Vagina (tissue), 2 donors: ENCODE measurements at places on chromosomes 13 and 19.

GRCh38 chr19:15197275-15197941, 3.4 kb downstream of the NOTCH3 start:
- peak overlapping the region; percentile 84 for H3K27ac ChIP-seq
- no peaks in the 10 kb centered on the region for H3K36me3 ChIP-seq
- peak overlapping the region; percentile 16 for H3K4me3 ChIP-seq

GRCh38 chr13:49690133-49690994, 922 bp downstream of the EBPL start:
- H3K4me3 ChIP-seq = peak overlapping the region; percentile 86
- H3K4me1 ChIP-seq = peaks cover 52% of the 10 kb centered on the region
- H3K27me3 ChIP-seq = no peaks in the 10 kb centered on the region
- DNase-seq = no peak
- peak overlapping the region; percentile 79 for H3K27ac ChIP-seq

DNA sequence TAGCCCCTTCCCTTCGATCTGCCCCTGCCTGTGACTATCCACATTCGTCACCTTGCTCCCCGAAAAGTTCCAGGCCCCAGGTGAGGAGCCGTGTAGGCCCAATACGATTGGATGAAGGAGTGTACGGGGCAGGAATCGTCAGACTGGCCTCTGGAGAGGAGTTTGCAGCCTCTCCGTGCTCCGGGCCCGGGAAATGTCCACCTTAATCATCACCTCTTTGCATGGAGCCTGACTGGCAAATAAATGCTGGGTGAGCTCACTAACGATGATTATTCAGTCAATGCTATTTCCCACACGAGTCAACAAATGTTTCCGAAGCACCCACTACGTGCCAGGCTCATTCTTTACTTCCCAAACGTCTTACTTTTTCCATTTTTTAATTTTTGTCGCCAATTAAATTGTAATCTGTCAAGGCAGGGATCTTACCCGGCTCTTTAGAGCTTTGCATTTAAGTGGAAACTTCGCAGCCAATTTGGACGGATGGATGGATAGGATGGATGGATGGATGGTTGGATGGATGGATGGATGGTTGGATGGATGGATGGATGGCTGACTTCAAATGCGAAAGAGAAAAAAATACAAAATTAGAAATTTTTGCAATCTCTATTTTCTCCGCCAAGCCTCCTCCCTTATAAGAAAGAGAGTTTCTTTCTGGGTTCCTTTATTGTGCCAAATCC, 45.8 kb downstream of the TGDS start:
- peaks cover 9% of the 10 kb centered on the region for H3K4me1 ChIP-seq
- H3K27me3 ChIP-seq = no peaks in the 10 kb centered on the region
- peak overlapping the region; percentile 91 for H3K27ac ChIP-seq
- no peak for DNase-seq
- H3K4me3 ChIP-seq = peak overlapping the region; percentile 82
- no peaks in the 10 kb centered on the region for H3K36me3 ChIP-seq

GRCh38 chr19:2810141-2811091, 9.3 kb upstream of the ZNF554 start:
- H3K36me3 ChIP-seq = peaks cover 27% of the 10 kb centered on the region
- H3K4me1 ChIP-seq = no peaks in the 10 kb centered on the region
- H3K27me3 ChIP-seq = no peaks in the 10 kb centered on the region
- no peak overlapping the region for H3K27ac ChIP-seq
- no peak overlapping the region for H3K4me3 ChIP-seq
- no peak for DNase-seq

GRCh38 chr19:17868669-17869068, 3.1 kb upstream of the SLC5A5 start:
- peaks cover 8% of the 10 kb centered on the region for H3K36me3 ChIP-seq
- H3K4me3 ChIP-seq = no peak overlapping the region
- no peak for DNase-seq
- H3K27me3 ChIP-seq = peaks cover 7% of the 10 kb centered on the region
